Esophagus mucosa (tissue), 1 donor: ENCODE measurements at places on chromosomes 7 and 10.

GRCh38 chr10:80104066-80104926 lies 25.8 kb downstream of the TMEM254 start:
- ATAC-seq, result no peak

GRCh38 chr10:116307455-116307854 lies 16.8 kb upstream of the CCDC172 start:
- no peak for ATAC-seq

- ATAC-seq, result peak; percentile 18
These were observed 2.8 kb downstream of the CALML3 start for GRCh38 chr10:5527332-5528200.

- no peak for ATAC-seq
These were observed 9.7 kb downstream of the ATP5MF start for GRCh38 chr7:99456288-99456687.
